ENCODE measurements at places on chromosomes 7 and 10.
A peak's percentile ranks its signal among the peaks of the same experiment; 100 is the strongest.

- DNase-seq, result no peak
These were observed 1.9 kb upstream of the PLAU start for GRCh38 chr10:73908853-73909539.

DNA sequence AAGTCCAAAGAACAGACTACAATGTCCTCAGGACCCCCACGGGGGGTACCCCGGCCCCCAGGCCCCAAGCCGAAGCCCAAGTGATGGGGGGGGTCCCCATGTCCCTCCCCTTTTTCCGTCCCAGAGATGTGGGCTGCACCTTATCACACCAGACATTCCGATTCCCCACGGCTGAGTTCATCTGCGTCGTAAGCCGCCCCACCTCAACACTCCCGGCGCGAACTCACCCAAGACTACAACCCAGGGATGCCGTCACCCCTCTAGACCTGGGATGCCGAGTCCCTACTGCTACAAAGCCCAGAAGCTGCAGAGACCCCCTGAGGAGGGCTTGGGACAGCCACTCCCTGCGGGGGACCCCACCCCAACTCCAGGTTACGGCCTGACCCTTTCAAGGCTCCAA lies 14.5 kb downstream of the PDGFA start:
- DNase-seq, result no peak

GRCh38 chr10:13650961-13651360 lies 64.2 kb downstream of the PRPF18 start:
- DNase-seq, result no peak

GRCh38 chr7:55514546-55515265 lies 57.6 kb downstream of the VOPP1 start:
- no peak for DNase-seq

DNA sequence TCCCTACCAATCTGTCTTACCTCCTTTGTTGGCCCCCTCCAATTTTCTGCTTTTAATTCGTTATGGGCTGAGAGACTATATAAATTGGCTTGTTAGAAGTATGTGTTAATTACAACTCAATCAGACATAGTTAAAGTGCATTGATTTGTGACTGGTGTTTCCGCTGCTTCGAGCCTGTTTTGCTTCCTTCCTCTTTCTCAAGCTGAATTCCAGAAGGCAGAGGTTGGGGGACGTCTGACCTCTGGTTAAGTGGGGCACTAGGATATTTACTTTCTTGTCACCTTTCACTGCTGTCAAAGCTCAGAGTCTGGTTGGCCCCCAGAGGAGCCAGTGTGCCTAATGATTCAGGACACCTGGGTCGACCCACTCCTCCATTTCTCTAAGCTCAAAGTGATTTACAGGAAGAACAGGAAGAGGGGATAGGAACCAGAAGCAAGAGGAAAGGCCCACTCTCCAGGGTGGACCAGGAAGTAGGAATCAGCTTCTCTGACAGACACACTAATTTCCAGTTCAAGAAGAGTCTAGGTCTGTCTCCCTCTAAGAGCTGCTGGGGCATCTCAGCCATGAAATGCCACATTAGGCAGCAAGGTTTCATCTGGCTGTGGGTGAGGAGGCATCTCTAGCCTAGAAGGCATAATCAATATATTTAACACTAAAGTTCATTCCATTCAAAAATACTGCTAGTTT lies 397.2 kb upstream of the NPVF start:
- no peak for DNase-seq

DNA sequence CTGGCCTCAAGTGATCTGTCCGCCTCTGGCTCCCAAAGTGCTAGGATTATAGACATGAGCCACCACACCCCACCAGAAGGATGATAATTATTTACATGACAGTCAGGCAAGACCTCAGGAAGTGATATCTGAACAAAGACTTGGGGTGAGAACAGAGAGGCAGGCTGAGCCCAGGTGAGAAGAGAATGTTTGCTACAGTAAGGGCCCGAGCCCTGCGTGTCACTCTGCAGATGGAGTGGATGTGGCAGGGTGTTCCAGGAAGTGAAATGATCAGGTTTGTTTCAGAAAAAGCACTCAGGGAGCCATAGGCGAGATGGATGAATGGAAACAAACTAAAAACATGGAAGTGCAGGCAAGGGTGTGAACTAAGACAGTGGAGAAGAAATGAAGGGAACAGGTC lies 22.2 kb downstream of the SFMBT2 start:
- DNase-seq, result no peak

DNA sequence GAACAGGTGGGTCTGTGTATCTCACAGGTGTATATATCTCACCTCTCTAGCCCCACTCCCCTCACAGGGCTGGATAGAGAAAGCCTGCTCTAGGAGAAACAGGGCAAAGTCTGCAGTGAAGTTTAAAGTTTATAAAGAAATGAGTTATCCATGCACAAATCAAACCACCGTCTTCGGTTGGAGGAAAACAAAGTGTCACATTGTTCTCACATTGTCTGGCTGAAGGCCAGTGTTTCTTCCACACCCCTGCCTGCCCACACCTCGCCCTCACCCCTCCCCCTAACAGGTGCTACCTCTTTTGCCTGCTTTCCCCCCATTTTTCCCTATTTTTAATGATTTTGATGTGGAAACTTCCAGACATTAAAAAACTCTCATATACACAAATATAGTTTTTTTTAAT lies 25.8 kb downstream of the AQP1 start:
- no peak for DNase-seq

DNA sequence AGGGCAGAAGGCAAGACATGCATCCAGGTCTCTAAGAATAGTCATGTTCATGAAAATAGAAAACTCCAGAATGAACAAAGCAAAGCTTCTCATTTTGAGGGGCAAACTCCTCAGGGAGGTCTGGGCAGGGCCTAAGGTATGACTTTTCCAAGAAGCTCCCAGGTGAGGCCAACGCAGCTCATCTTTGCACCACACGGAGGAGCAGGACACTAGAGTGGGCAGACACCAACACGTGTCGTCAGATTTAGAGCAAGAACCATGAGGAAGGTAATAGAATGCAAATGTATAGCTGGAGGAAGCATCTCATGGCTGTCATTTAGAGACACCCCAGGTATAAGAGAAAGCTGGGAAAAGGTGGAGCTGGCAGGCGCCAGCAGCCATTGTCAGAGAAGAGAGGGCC lies 95.7 kb downstream of the WDFY4 start:
- no peak for DNase-seq

GRCh38 chr7:17516771-17517170 lies 218.3 kb downstream of the AHR start:
- DNase-seq, result no peak

- DNase-seq, result no peak
These were observed 3.1 kb upstream of the MRC1 start for GRCh38 chr10:17805921-17806577.

- DNase-seq, result no peak
These were observed 141.7 kb upstream of the KCND2 start for GRCh38 chr7:120131096-120131839.

DNA sequence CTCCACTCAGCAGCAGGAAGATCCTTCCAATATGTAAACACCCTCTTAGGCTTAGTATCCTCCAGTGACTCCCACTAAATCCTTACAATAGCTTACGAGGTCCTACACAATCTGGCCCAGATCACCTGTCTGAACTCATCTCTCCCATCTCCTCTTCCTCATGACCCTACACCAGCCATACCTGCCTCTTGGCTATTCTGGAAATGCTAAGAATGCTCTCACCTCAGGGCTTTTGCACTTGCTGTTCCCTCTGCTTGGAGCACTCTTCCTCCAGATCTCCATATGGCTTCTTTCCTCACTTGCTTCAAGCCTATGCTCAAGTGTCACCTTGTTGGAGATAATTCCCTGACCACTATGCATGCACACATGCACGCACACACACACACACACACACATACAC lies 50.8 kb upstream of the FRMD4A start:
- no peak for DNase-seq

DNA sequence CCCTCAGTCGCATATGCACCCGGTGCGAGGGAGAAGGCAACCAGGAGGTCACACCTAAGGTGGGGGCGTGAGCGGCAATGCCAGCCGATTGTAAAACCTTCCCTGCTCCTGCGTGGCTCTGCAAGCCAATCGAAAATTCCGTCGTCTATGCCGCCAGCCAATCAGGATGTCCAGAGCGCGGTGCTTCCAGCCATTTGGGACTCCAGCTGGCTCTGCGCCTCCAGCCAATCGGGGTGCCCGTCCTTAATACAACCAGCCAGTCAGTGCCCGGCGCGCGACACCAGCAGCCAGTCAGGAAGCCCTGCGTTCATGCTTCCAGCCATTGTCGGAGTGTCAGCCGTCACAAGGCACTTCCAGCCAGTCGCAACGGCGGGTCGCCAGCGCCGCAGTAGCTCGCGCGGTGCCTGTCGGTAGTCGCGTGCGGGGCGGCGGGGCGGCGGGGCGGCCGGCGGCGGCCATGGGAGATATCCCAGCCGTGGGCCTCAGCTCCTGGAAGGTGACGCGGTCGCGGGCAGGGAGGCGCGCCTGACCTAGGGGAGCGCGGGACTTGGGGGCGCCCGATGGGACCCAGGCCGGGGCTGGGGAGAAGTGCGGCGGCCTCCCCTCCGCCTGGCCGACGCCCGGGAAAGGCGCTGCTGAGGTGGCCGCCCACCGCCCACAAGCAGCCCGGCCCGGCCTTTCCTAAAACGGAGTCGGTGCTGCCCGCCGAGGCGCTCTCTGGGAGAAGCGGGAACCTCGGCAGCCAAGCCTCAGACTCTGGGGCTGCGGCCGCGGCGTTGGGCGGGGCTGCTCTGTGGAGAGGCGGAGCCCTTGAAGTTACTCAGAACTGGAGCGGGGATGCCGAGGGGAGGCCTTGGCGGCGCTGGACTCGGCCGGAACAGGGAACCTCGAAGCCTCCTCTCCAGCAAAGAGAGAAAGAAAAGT lies at the start of gene AKR1E2:
Gene AKR1E2 (plus strand): TSS at position 340 of the 924 bp plus-strand sequence. CDS start 118 bp downstream, at position 458.
- DNase-seq, result peak; percentile 82

GRCh38 chr7:99201027-99201426 lies 6.9 kb downstream of the KPNA7 start:
- no peak for DNase-seq

DNA sequence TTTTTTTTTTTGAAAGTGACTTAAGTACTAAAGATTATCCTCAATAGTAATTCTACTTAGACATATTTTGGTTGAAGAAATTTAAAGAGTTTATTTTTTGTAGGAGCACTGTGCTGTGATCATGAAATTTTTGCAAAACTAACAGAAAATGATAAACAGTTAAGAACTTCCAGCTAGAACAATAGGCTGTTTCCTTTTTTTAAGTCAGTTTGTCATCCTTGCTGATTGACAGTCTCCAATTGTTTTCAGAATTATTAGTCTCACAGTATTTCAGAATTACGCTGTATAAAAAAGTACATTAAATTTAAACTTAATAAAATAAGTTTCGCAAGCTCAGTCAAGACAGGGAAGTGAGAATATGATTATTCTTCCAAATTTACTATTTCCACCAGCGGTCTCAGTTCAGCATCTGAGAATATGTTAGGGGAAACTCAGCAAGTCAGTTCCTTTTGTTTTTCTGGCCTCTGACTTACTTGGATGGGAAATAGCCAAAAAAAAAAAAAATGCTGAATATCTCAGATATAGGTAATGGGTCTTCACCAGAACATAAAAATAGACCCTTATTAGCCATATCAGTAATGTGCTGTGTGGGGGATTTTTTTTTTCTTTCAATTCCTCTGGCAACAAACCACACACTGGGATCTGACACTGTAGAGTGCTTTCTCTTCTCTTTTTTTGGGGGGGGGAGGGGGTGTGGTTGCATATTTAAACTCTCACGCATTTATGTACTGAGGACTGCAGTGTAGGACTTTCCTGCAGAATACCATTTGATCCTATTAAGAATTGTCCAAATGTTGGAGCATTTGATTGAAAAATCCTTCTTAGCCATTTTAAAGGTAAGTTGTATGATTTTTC lies at the start of gene CD36:
Gene CD36 (plus strand): TSS at position 732 of the 855 bp plus-strand sequence. CDS start 8,099 bp downstream, outside the sequence.
- DNase-seq, result peak; percentile 34

- no peak for DNase-seq
These were observed 7.2 kb upstream of the ADAM22 start for GRCh38 chr7:87926581-87927461.

DNA sequence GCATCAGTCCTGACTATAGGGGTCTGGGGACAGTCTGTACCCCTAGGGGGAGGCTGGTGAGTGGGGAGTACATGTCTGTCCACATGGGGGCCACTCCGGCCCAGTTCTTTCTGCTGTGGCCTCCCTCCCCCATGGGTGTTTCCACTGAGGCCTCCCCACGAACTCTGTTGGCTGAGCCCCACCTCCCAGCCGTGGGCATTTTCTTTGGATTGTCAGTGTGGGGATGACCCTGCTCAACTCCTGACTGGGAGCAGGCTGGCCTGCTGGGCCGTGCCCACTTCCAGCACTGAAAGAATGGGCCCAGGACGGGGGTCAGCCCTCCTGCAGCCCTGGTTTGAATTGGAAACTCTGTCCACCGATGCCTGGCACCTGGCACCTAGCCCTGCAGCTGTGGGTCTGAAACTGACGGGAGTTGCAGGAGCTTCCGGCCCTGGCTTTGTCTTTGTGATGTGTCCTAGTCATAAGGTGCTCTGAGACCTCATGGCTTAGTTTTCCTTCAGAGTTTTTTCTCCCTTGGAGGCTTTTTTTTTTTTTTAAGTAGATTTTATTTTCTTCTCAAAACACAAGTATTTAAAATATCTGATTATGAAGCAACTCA lies 46.5 kb downstream of the LHPP start:
- DNase-seq, result no peak

DNA sequence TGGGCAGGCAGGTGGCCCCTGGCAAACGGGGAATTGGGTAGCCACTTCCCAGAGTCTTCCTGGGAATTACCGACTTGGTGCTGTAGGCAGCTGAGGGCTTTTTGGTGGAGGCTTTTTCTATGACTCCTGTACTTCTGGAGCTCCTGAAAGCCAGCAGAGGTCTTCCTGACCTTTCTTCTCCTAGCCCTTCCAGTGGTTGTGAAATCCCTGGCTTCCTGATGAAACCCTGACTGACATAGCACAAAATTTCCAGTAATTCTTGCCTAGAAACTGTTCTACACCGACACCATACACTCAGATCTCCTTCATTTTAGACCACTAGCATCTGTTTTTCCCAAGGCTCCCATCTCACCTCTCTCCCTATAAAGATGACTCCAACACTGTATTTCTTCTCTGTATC lies 120.2 kb downstream of the STRA8 start:
- no peak for DNase-seq

DNA sequence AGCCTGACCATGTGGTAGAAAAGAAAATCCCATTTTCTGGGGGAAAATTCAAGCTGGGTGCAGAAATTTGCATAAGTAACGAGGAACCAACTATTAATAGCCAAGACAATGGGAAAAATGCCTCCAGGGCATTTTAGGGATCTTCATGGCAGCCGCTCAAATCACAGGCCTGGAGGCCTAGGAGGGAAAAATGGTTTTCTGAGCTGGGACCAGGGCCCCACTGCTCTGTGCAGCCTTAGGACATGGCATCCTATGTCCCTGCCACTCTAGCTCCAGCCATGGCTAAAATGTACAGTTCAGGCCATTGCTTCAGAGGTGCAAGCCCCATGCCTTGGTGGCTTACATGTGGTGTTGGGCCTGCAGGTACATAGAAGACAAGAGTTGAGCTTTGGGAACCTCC lies 459.0 kb downstream of the PCDH15 start:
- DNase-seq, result no peak
